Stimulated activated CD4-positive, alpha-beta T cell treated with anti-CD3 and anti-CD28 coated beads, Interleukin-2, amount 100 ng/mL, for 24 hours (primary cell): ENCODE measurements at places on chromosomes 3 and 15.

DNA sequence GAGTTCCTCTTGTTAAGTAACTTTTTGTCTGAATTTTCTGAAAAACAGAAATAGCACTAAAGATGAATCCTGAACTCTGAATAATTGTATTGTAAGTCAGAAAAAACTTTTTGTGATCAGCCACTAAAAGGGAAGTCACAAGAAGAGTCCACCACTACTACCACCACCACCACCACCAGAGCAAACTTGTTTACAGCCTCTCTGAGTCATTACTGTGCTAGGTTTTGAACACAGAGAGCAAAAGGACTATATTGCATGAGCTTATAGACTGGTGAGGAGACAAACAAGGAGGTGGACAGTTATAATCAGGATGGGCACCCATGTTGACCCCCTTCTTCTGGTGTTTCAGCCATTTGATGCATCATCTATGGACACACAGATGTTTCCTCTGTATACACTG is 141.7 kb downstream of the IL5RA start:
- DNase-seq = no peak

DNA sequence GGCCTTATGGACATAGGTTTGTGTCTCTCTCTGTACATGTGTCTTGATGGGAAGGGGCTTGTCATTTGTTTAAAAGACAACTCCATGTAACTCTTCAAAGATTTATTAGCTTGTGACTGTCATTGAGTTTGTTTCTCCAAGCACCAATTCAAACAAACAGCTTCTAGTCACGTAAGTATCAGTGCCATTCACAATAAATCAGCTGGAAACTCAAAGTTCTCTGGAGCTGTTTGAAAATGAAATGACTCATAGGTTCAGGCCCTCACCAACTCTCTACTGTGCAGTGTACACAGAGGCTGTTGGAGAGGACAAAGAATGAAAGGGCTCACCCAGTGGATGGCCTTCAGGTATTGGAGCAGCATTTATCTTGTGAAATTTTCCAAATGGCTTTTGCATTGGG is 476.3 kb downstream of the AGBL1 start:
- no peak for DNase-seq

- no peak for DNase-seq
Measured at GRCh38 chr15:78637776-78638435, 3.1 kb downstream of the CHRNB4 start.

- no peak for DNase-seq
Measured at GRCh38 chr3:112425858-112426750, 73.2 kb downstream of the BTLA start.

GRCh38 chr3:100402256-100402655 is 917 bp downstream of the LNP1 start:
- no peak for DNase-seq

DNA sequence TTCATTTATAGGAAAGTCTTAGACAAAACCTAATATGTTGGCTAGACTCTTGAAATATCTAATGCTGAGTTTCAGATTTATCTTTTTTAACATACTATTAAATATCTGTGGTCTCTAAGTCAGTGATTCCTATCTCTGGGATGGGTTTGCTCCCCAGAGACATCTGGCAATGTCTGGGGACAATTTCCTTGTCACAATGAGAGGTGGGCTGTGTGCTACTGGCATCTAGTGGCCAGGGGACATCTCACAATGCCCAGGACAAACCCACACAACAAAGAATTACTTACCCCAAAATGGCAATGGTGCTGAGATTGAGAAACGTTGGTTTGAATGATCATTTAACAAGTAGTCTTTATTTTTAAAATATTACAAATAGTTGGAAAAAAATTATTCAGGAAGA is 602.1 kb downstream of the MAGI1 start:
- no peak for DNase-seq

GRCh38 chr3:175240921-175241320 is 381.8 kb downstream of the NAALADL2 start:
- DNase-seq = no peak

DNA sequence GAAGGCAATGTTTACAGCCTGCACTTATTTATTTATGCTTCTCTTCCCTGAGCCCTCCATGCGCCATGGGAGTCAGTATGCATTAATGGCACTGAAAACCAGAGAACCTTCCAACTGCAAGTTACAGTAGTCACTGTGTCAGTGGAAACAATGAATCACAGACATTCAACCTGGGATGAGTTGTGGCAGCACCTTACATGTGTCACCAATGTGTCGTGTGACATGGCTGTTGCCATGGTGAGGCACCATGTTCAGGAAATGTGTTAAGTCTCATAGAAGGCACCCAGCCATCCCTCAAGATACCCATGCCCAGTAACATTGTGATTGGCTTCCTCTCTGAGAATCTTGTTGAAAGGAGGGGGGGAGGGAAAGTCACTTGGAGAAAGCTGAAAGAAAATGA is 105.0 kb downstream of the FOXP1 start:
- peak; percentile 71 for DNase-seq

DNA sequence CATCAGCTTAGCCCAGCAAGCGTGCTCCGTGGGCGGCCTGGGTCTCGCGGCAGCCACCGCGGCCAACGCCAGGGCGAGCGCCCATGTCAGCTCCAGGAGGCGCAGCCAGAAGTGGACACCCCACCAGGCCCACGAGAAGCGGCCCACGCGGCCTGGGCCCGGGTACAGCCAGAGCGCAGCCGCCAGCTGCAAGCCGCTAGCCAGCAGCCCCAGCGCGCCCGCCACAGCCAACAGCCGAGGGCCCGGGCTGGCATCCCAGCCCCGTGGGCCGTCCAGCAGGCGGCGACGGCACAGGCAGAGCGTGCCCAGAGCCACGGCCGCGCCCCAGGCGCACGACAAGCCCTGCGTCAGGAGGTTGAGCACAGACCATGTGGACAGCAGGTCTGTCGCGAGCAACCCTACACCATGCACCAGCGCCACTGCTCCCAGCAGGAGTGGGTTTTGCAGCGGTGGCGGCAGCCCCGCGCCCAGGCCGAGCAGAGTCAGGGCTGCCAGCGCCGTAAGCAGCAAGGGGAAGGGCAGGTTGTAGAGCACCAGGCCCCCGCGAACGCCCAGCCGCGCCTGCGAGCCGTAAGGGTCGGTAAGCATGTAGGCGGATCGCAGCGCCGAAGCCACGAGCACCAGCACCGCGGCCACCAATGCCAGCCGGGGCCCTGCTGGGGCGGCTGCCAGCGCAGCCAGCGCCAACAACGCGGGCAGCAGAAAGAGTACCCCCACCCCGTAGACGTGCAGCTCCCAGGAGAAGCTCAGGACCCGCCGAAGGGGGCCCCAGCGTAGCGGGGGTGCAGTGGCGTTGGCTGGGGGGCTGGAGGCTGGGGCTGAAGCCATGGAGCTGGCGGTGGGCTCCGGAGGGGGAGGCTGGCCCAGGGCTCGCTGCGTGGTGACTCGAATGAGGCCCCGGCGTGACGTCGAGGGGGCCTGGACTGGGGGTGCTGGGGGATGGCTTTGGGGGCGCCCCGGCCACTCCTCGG is 4.9 kb downstream of the PRRT3 start:
- no peak for DNase-seq

DNA sequence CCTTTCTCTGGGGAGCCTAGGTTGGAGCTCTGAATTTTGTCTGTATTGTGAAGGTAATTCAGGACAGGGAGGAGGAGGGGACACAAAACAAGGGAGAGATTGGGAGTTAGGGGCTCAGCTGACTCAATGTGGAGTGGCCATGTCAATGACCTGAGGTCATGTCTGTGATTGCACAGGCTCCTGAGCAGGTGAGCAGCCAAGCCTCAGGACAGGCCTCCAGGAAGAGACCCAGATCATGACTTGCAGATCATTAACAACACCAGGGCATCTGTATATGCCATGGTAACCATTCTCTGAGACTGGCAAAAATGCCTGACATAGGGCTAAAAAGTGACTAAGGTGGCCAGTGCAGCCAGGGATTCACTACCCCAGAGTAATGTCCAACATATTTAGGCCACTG is 20.9 kb downstream of the ERICH6 start:
- DNase-seq = no peak

DNA sequence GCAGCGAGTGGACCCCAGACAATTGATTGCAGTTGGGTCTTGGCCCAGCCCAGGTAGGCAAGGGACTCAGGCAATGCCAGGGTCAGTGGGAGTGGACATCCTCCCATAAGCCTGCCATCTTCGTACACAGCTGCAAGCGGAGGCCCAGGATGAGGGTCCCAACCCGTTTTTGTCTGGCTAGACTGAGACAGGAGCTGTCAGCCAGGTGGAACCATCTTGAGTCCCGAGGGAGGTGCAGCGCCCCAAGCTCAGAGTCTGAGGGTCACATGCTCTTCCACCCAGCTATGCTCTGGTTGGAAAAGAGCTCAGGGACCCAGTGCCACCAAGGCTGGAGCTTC is 22.6 kb upstream of the IP6K2 start:
- DNase-seq = no peak

DNA sequence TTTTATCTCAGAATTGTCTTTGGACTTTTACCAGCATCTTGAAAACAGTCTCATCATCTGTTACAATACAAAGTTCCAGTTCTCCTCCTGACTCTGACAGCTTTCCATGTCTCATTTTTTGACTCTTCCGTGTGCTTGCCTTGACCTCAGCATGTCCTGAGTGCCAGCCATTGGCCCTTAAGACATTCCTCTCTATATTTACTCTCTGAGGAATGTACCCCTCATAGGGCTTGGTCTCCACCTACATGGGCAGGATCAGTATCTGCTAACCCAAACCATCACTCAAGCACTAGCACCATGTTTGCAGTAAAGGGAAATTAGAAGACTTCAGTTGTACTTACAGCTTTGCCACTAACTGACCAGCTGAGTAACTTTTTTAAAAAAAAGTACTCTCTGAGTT is 16.2 kb downstream of the ANKUB1 start:
- DNase-seq = no peak

- no peak for DNase-seq
Measured at GRCh38 chr15:80527406-80527805, 123.2 kb downstream of the ARNT2 start.

GRCh38 chr3:113070072-113070640 is 79.4 kb downstream of the GTPBP8 start:
- no peak for DNase-seq

DNA sequence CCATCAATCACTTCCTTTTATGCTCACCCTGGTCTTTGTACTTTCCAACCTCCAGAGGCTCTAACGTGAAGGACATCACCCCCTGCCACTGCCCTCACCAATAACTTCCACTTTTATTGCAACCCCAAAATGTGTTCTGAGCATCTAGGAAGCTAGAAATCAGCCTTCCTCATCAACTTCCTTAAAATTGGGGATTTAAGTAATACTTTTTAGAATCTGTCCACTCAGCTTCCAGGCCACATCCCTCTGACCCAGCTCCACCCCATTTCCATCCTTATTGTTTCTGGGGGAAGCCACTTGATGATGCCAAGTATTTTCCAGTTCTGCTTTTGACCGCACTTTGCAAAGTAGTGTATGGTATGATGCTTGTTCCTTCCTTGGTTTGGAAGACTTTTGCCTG is 73.5 kb upstream of the XCR1 start:
- DNase-seq = no peak

- no peak for DNase-seq
Measured at GRCh38 chr3:69865925-69866679, 126.8 kb downstream of the MITF start.

GRCh38 chr3:58000306-58001085 is 7.7 kb upstream of the FLNB start:
- DNase-seq = no peak

DNA sequence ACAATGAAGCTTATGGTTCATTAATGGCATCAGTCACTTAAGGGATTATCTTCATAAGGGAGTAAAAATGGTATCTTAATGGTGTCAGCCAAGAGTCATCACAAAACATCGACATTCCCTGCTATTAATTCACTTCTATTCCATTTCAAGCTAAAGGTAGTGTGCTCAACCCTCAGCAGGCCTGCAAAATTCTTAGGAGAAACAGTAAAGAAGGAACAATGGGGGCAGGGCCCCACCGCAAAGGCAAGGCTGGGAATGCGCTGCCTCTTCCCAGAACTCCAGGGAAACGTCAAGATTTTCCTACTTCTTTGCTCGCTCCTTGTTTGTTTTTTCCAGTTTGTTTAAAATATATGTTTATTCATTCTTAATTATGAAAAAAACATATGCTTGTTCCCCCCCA is 187.3 kb upstream of the TSC22D2 start:
- no peak for DNase-seq

DNA sequence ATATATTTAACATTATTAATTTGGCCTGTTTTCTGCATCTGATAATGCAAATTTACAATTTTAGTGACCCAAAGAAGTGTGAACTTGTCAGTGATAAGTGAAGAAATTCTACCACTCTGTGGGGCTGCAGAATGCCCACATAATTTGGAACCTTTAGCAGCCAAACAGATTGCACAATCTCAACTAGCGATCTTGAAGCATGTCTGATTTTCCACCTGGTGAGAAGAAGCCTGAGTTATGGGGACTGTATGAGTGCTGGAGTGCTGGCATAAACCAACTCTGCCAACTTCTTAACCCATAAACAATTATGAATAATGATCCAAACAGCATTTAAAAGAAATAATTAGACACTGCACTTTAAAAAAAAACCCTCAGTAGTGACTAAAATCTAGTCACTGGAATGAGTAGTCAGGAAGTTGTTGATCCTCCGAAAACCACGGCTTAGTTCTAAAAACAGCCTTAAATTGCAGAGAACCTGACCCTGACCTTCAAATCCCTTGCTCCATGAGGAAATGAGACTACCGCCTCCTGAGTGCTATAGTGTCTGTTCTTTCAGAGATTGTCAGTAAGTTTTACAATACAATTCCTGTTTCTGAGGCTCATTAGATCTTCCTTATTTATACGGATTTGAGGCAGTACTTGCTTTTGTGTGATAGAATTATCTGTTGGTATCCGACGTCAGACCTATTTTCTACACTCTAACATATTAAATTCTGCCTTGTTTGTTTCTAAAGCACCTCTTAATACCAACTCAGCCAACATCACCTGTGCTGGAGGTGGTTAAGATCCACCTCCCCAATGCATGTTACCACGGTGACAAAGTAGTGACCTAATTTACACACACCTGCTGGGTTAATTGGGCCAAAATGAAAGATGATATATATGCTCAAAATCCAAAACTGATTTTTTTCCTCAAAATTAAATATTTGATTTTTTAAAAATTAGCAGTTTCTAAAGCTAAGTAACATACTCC is 267.7 kb downstream of the ZBTB20 start:
- no peak for DNase-seq

DNA sequence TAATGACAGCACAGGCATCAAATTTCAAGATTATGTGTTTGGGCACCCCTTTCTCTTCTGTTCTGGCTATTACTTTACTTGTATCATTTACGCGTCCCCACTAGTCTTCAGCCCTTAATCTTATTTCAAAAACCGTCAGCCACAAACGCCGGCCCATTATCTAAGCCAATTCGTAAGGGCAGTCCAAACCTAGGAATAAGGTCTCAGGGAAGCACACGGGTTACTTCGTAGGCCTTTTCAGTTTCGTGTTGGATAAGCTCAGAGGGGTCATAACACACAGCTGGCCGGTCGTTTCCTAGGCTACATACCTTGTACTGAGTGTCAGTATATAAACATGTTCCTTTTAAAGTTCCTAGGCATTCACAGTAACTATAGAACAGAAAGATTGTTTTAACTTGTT is 5.1 kb upstream of the DNAAF4 start:
- no peak for DNase-seq

GRCh38 chr3:159856590-159857104 is 132.0 kb upstream of the IL12A start:
- DNase-seq = no peak

GRCh38 chr15:71784719-71785118 is 25.6 kb upstream of the NR2E3 start:
- DNase-seq = peak; percentile 29
